ENCODE measurements at places on chromosomes 4 and X.

- no peak for DNase-seq
Measured at GRCh38 chr4:89997171-89997704, 102.6 kb downstream of the MMRN1 start.

DNA sequence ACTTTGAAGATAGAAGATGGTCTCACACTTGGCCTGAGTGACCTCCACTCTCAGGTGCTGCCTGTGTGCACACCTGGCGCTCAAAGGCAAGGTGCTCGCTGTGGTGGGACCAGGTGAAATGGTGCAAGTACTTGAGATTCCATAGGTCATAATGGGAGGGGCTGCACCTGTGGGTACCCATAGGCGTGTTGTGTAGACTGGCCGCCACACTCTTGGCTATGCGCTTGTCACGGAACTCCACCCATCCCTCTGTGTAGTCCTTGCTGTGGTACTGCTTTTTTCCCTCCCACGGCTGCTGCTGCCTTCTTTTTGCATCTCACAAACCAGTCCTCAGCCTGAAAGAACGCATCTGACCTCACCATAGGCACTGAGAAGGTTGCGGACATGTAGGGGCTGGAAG is 27.0 kb downstream of the METAP1 start:
- no peak for DNase-seq

- DNase-seq, result no peak
Measured at GRCh38 chr4:36414248-36414647, 132.8 kb downstream of the DTHD1 start.

DNA sequence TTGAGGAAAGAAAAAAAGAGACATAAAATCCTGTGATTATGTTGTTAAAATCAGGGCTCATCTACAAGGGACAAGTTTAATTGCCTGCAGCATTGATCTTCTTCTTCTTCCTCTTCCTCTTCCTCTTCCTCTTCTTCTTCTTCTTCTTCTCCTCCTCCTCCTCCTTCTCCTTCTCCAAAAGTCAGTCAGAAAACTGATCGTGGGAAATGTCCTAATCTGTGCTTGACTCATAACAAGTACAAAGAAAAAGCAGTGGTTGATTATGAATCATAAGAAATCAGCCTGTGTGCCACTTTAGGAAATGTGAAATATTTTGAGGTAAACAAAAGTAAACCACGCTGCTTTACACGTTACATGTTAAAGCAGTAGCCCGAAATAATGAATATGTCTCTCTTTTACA is 2.7 kb upstream of the ATP10D start:
- no peak for DNase-seq

DNA sequence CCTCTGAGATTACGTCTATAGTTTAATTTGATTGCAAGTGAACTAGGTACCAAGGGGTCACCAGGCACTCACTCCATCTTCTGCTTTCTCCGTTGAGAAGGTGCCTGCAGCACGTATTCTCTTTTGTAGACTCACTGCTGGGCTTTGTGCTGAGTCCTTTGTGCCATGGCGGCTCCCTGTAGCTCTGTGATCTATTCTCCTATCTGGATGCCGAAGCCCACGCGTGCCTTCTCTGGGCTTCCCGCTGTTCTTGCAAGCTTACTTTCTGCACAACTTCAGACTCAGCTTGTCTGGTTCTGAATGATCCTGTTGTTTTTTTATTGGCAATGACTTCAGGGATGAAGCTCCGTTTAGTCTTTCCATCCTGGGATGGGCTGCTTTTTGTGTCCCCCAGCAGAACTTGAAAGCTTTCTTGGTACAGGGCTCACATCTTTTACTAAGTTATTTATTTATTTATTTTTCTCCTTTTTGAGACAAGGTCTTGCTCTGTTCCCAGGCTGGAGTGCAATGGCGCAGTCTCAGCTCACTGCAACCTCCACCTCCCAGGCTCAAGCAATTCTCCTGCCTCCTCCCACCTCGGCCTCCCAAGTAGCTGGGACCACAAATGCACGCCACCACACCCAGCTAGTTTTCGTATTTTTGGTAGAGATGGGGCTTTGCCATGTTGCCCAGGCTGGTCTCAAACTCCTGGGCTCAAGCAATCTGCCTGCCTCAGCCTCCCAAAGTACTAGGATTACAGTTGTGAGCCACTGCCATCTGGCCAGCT is 100.9 kb upstream of the NKX1-1 start:
- DNase-seq, result no peak

DNA sequence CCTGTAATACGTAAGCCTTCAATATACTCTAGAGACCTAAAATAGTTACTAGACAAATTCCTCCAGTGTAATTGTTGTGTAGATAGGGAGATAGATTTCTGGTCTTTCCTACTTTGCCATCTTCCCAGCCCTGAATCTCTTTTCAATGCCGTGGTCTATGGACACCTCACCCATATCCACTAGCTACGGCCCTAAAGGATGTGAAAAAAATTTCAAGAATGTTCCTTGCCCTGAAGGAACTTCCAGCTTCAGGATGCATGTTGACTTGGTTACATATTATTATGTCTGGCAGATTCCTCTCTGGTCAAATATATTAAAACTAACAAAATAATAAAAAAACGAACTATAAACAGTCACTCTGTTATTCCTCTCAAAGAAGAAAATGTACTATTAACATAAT is 52.4 kb upstream of the TSPAN5 start:
- DNase-seq, result no peak

DNA sequence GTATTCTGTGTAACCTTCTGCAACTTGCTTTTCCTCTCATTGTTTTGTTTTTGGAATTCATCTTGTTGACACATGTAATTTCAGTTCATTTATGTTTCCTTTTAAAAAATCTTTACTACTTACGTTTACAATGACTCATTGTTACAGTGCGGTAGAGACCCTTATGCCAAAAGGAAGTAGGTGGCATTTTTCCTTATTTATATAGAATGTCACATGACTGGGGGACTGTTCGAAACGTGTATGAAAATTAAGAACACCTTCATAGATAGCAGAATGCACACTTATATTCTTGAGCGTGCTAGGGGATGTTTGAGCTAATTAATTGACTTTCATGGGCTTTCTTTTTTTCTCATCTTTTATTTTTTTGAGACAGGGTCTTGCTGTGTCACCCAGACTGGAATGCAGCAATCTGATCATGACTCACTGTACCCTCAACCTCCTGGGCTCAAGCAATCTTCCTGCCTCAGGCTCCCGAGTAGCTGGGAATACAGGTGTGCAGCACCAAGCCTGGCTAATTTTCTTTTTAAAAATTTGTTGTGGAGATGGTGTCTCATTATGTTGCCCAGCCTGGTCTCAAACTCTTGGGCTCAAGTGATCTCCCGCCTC is 7.3 kb downstream of the REPS2 start:
- no peak for DNase-seq

DNA sequence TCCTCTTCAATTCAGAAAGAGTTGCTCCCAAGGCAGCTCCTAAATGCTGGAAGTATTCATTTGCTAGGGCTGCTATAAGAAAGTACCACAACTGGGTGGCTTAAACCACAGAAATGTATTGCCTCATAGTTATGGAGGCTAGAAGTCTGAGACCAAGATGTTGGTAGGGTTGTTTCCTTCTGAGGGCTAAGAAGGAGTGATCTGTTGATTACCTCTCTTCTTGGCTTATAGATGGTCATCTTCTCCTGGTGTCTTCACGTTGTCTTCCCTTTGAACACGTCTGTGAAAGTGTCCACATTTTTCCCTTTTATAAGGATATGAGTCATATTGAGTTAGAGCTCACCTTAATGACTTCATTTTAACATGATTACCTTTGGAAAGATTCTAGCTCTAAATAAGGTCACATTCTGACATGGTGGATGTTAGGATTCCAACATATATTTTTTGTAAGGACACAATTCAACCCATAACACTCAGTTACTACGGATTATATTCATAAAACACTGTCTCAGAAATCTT is 266.3 kb downstream of the SPATA18 start:
- DNase-seq, result no peak

DNA sequence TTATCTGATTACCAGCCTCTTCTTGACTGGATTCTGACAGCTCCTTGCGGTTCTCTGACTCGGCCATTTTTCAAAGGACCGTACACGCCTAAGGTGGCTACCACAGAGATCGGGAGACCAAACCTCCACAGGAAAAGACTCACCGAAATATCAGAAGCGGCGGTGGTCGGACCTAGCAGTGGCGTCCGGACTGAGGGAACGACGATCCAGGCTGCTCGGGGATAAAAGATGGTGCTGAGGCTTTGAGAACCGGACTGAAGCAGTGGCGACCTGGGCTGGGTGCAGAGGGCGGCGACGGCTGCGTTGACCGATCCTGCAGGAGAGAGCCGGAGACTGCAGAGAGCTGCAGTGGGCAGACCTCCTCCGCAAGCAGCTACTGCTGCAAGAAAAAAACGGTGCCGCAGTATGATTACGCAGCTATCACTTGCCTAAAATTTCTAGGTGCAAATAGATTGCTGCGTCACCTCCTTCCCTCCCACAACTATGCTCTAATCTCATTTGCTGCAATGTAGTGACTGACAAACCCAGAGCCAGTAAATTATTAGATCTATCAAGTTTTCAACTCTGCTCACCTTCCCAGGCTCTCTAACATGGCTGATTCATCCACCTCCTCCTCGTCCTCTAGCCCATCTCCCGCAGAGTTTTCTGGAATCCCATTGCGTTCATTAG is at the start of gene NAP1L2:
Gene NAP1L2 (minus strand): TSS at position 426 of the 669 bp plus-strand sequence. CDS start 359 bp downstream, at position 67.
- peak; percentile 11 for DNase-seq

- no peak for DNase-seq
Measured at GRCh38 chr4:84499624-84499982, 511 bp upstream of the NKX6-1 start.

DNA sequence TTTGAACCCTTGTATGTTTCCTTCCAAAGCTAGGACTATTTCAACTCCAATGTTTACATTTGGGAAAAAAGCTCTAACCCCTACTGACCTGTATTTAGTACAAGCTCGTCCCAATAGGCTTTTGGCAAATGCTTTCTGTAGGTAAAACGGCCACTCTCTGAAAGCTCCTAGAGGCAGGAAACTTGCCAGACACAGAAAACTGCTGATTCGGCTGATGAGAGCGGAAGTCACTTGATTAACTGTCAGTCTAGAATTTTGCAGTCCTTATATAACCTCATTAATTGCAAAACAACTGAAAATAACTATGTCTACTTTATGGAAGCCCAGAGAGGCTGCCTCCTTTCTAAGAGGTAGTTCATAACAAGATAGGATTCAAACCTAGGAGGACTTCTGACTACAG is 108.1 kb downstream of the TSPAN7 start:
- no peak for DNase-seq

DNA sequence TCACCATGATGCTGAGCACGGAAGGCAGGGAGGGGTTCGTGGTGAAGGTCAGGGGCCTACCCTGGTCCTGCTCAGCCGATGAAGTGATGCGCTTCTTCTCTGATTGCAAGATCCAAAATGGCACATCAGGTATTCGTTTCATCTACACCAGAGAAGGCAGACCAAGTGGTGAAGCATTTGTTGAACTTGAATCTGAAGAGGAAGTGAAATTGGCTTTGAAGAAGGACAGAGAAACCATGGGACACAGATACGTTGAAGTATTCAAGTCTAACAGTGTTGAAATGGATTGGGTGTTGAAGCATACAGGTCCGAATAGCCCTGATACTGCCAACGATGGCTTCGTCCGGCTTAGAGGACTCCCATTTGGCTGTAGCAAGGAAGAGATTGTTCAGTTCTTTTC is 4.0 kb downstream of the HNRNPH2 start:
- no peak for DNase-seq

DNA sequence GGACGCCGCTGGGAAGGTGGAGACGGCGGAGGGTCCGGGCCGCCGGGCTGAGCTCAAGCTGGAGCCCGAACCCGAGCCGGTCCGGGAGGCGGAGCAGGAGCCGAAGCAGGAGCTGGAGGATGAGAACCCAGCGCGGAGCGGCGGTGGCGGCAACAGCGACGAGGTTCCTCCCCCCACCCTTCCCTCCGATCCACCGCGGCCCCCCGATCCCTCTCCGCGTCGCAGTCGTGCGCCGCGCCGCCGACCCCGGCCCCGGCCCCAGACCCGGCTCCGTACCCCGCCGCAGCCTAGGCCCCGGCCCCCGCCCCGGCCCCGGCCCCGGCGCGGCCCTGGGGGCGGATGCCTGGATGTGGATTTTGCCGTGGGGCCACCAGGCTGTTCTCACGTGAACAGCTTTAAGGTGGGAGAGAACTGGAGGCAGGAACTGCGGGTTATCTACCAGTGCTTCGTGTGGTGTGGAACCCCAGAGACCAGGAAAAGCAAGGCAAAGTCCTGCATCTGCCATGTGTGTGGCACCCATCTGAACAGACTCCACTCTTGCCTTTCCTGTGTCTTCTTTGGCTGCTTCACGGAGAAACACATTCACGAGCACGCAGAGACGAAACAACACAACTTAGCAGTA is 483 bp downstream of the USP27X start:
- DNase-seq, result no peak

- DNase-seq, result no peak
Measured at GRCh38 chr4:164481306-164482091, 272.4 kb upstream of the SMIM31 start.

DNA sequence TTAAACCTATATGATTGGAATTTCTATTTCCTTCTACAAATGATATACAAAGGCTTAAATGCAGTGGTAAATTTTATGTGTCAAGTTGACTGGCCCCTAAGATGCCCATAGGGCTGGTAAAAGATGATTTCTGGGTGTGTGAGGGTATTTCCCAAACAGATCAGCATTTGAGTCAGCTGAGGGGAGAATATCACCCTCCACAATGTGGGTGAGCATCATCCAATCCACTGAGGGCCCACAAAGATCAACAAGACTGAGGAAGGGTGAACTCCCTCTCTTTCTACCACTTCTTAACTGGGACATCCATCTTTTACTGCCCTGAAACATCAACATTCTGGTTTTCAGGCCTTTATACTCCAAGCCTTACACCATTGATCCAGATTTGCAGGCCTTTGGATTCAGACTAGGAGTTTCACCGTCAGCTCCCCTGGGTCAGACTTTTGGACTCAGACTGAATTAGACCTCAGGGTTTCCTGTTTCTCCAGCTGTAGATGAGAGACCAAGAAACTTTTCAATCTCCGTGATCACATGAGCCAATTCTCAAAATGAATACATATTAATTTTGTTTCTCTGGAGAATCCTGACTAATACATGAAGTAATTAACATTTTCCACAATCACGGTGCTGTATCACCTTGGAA is 1020.7 kb upstream of the SLIT2 start:
- DNase-seq, result no peak

GRCh38 chrX:7214251-7214650 is 66.3 kb upstream of the PUDP start:
- no peak for DNase-seq

GRCh38 chrX:118252967-118253366 is 92.9 kb upstream of the WDR44 start:
- no peak for DNase-seq

GRCh38 chr4:155025762-155026457 is 182.5 kb upstream of the NPY2R start:
- DNase-seq, result no peak

Data from effector memory CD4-positive, alpha-beta T cell (primary cell).